ENCODE measurements at places on chromosomes 7 and 10. TPM values are rescaled to one million over a fixed set of nuclear protein-coding genes. Genes with fewer than 3 reads are reported as not detected.

DNA sequence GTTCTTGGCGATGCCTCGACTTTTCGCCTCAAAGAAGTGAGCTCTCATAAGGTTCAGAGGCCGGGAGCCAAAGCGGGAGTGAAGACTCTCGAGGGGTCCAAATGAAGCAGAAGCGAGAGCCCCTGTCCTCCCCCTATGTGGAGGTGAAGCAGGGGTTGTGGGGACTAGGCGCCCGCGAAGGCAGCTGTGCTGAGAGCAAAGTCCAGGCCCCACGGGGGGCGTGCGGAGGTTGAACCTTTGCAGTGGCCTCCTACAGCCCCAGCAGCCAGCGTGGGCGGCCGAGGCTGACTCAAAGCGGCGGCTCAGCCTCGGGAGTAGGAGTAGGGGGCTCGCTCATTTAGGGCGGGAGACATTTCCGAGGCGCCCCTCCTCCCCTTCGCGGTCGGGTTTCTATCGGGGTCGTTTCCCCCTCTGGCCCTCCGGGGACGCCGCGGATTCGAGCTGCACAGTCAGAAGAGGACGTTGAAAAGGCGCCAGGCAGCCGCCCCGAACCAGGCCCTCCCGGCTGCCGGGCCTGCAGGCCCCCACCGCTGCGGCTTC lies 553 bp upstream of the ADD3 start:
- peaks cover 54% of the 10 kb centered on the region for H3K4me1 ChIP-seq
- no peaks in the 10 kb centered on the region for H3K36me3 ChIP-seq
- H3K27me3 ChIP-seq, result no peaks in the 10 kb centered on the region
- H3K27ac ChIP-seq, result peak overlapping the region; percentile 93
- H3K4me3 ChIP-seq, result peak overlapping the region; percentile 76

- no peak for DNase-seq
- H3K27ac ChIP-seq, result peak overlapping the region; percentile 99
- no peaks in the 10 kb centered on the region for H3K27me3 ChIP-seq
- H3K4me1 ChIP-seq, result no peaks in the 10 kb centered on the region
- H3K36me3 ChIP-seq, result peaks cover 57% of the 10 kb centered on the region
- H3K4me3 ChIP-seq, result peak overlapping the region; percentile 99
Measured at GRCh38 chr10:102650655-102651454, 6.6 kb downstream of the TRIM8 start.

DNA sequence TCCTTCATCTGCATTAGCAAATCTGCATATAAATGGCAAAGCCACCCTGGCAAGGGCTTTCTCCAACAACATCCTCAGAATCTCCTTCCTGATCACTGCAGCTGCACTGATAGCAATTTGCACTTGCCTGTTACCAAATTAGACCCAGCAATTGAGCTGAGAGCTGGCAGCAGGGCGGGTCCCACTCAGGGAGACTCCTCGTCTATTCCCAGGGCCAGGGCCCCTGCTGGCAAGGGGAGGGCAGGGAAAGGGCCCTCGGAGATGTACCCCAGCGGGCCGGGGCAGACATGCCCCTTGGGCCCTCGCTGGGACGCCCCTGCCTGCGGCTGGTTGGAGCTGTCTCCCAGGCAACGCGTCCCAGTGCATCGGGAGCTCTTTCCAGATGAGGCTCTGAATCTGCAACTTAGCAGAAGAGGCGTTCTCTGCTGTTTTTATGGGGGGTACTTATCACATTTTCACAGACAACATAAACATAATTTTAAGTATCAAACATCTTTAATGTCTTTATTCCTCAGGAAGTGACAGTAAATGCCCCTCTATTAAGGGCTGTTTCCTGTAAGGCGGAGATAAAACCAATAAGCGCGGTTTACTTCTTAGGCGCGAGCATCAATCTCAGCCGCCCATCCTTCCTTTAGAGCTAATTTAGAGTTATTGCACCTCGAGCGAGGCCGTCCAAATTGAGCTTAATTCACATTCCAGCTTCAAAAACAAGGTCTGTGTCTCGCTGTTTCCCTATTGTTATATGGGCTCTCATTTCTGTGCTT lies 249.0 kb upstream of the PPP2R2D start:
- no peak overlapping the region for H3K27ac ChIP-seq
- no peaks in the 10 kb centered on the region for H3K36me3 ChIP-seq
- peaks cover 4% of the 10 kb centered on the region for H3K4me1 ChIP-seq
- no peaks in the 10 kb centered on the region for H3K27me3 ChIP-seq

Gene FAM25C
- total RNA-seq, result not detected

Gene TRIM50
- not detected for total RNA-seq

Gene GBX1
- not detected for total RNA-seq

Gene CYP2C9
- not detected for total RNA-seq
